ENCODE measurements at places on chromosomes 1 and 21.

GRCh38 chr1:223140611-223141405, 2.2 kb downstream of the TLR5 start:
- DNase-seq, result no peak

GRCh38 chr1:163063143-163063542, 6.0 kb upstream of the RGS4 start:
- DNase-seq, result no peak

GRCh38 chr1:75615613-75616435, 4.9 kb upstream of the SLC44A5 start:
- DNase-seq, result no peak

- DNase-seq, result no peak
These were observed 39.6 kb downstream of the RGS5 start for GRCh38 chr1:163163163-163163562.

- no peak for DNase-seq
These were observed at the start of gene RUNX3 for GRCh38 chr1:24930260-24931145. Gene RUNX3, minus strand, starts transcription at chr1:24930276. Its CDS starts 408 bp downstream, at chr1:24929868.

- no peak for DNase-seq
These were observed 355.0 kb upstream of the ESRRG start for GRCh38 chr1:217078078-217078690.

DNA sequence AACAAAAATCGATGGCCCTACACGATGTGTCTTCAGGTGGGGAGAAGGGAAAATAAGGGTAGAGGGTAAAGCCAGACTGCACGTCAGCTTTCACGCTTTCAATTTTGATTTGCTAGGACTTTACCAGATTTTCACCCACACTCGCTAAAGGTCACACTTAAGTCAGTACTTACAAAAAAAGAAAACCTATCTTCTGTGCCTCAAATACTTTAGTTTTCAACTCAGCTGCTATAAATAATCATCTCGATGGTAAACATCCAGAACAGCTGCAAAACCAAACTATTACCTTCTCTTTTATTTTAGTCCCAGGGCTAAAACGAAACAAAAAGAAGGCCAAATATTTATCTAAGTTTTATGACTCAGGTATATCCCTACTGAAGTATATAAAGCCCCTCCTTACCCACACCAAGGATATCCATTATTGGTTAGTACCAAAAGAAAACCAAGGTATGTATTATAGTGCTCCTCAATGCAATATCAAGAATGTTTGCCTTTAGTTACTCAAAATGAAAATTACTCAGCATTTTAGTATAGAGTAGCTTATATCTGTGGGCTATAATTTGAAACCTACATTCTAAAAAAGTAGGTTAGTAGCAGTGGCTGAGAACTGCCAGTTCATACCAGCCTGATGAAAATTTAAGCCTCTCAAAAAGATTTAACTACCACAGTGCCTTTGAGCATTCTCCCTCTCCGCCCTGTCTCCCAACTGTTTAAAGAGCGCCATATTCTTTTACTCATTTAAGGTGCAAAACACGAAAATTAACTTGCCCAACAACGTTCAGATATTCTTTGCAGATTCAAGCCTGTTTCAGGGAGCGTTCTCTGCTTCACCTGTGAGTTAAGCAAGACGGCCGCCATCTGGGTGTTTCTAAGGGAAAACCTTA, 1.5 kb downstream of the CSDE1 start:
- no peak for DNase-seq

- DNase-seq, result no peak
These were observed 83.1 kb downstream of the PTBP2 start for GRCh38 chr1:96804648-96805047.

GRCh38 chr21:15141261-15141970, 76.6 kb upstream of the NRIP1 start:
- no peak for DNase-seq

- no peak for DNase-seq
These were observed 11.9 kb upstream of the PIGR start for GRCh38 chr1:206958144-206958543.

DNA sequence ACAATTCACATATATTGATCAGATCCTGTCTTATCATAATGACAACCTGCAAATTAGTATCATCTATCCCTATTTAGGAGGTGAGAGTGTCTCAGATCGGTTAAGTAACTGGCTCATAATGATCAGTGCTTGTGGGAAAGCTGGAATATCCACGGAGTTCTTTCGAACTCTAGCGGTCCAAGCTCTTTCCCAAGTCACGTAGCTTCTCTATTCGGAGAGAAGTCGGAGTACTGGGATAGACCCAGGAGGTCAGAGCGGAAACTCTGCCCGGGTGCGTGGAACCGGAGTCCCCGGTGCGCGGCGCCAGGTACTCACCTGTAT, 339 bp downstream of the PTGS2 start:
- no peak for DNase-seq

DNA sequence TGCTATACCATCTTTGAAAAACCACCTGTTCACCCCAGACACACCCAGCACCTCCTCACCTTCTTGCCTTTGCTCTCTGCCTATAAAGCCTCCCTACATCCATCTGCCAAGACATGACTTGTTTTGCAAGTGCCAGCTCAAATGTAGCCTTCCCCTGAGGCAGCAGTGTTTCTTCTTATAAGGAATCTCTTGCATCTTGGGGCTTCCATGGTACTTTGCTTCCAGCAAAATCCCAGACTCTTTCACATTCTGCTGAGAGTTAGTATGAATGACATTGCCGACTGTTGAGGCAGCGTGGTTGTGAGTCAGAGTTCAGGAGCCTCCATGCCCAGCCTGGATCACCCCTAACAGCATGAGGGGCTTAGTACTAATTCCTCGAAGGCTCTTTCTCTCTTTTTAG, 217.4 kb upstream of the RUNX1 start:
- no peak for DNase-seq

DNA sequence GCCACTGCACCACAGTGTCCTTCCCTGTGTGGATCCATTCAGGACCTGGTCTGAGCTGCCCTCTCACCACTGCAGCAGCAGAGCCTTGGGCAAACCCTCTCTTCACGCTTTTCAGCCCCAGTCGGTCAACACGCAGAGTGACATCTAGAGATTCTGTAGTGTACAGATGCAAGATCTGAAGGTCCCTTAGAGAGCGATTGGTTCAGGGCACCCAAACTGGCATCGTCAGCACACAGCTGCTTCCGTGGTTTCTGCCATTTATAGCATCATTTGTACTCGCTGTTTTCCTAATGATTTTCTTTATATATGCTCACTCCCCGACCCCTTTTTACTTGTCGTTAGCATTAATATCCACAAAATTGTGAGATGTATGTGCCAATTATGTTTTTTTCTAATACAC, 1.5 kb upstream of the ASCL5 start:
- DNase-seq, result no peak

- DNase-seq, result no peak
These were observed 344.9 kb downstream of the OMA1 start for GRCh38 chr1:58201492-58202106.

DNA sequence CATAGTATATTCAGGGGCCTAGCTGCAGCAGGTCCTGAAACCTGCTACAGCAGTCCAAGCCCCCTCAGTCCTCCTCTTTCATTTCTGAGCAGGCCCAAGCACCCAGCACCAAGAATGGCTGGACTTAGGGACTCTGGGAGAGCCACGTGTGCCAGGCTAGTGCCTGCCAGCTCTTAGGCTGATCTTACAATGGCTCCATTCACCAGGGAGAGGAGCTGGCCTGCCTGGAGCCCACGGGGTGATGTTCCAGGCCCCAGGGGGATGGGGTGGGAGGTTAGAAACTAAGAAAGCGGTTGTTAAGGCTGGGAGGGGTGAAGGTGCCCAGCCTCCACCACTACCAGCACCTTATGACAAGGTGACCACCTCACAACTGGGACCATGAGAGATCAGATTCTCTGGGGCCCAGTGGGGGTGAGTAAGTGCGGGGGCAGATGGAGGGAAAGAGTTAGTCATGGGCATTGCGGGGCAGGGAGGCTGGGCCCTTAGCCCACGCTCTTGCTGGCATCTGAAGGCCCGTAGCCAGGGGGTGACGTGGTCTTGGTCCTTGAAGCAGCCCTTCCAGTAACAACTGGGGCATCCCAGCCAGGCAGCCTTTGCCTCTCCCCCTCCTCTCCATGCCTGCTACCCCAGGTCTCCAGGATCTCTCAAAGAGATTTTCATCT, 30.3 kb upstream of the CLIC4 start:
- DNase-seq, result no peak

DNA sequence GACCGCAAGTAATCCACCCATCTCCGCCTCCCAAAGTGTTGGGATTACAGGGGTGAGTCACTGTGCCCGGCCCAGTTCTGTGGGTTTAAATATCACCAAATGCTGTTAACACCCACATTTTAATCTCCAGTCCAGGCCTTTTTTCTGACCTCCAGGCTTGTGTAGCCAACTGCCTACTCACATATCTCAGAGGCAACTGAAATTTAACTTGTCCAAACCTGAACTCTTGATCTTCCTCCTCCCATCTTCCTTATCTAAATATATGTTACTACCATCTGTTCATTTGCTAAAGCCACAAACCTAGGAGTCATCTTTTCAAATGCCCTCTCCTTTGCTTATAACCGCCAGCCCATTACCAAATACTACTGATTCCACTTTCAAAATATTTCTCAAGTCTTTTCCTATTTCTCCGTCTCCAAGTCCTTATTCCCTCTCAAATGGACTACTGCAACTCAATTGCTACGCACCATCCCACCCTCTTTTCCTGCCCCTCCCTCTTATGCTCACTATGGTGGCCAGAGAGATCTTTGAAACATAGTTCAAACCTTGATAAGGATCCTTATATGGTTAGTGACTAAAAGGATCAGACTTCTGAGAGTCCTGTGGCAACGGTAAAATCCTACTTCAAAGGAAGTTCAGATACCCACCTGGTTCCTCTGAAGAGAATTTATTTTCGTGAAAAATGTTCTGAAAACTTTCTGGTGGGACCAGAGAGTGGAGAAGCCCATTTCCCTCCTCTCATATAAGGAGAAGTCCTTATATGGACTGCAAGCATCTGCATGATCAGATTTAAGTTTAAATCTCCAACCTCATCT, 78.5 kb upstream of the CDC42BPA start:
- no peak for DNase-seq

DNA sequence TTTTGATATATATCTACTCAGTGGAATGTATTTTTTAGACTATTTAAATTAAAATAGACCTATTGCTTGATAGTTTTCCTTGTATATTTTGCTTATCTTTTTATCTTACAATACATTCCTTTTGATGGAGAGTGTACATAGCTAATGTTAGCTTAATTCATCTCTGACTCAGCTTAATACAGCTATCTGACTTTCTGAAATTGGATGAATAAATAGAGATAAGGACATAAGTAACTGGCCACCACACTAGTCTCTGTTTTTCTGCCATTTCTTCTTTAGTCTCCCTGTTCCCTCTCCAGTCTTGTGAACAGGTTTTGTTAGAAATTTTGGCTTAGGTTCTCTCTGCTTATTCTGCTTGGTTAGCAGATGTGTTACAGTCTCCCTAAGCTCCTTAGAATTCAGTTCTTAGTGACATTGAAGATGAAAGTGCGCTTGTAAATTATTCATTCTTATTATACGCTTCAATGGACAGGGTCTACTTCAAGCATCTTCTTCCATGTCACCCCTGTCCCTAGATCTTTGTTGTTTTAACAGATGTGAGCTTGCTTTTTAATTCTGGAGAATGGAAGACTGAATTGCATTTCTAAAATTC, 59.6 kb downstream of the XPR1 start:
- DNase-seq, result no peak
